Urothelium cell line (cell line): ENCODE measurements at places on chromosomes 11 and 22.

DNA sequence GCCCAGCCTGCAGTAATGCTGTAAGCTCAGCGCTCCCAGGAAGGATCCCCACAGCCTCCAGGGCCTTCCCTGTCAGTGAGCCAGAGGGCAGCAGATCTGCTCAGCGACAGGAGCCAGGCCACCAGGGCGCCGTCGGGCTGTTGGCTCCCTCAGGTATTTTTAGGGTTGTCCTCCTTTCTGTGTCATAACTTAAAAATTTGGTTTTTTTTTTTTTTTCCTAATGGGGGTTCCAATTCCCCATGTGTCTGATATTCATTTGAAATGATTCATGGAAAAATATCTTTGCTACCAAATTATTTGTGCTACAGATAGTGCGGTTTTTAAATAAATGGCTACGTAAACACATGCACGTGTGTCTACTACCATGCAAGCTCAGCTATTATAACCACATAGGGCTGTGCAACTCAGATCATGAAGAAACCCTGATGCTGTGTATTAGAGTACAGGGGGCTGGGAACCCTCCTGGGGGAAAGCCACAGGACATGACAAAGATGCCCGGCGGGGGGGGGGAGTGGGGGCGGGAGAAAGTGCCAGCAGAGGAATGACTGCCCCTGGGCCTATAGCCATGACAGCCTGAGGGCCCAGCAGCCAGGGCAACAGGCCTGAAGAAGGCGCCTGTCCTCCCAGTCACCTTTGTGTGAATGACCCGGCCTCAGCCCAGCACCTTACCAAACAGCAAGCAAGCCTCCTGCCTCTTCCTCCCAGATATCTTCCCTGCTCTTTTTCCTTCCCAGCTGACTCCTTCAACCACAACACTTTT is 89.3 kb downstream of the NAT10 start:
- DNase-seq, result peak; percentile 72

GRCh38 chr22:46452195-46453005 is 85.0 kb downstream of the CELSR1 start:
- no peak for DNase-seq

GRCh38 chr11:107711861-107712755 is at the start of gene SLN:
Gene SLN, minus strand, starts transcription at chr11:107712056.
- DNase-seq, result no peak

GRCh38 chr11:98115873-98116272 is 904.9 kb upstream of the CNTN5 start:
- no peak for DNase-seq

GRCh38 chr11:66192181-66192863 is 76.1 kb upstream of the RAB1B start:
- DNase-seq, result no peak

GRCh38 chr22:20033045-20033706 is 12.3 kb downstream of the TANGO2 start:
- DNase-seq, result no peak

DNA sequence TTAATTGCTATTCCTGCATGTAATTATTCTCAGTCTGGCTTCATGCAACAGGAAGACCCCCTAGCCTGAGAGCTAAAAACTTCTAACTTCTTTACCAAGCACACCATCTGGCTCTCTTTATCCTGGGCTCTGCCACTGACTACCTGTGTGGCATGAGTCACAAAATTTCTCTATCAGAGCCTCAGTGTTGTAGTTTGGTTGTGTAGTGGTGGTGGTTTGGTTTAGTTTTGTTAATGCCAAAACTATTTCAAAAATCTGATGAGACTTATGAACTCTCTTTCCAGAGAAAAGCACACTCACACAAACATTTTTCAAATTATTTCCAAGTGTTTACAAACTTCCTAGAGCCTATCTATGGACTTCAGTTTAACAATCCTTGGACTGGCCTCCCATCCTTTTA is 7.5 kb upstream of the IL17RA start:
- peak; percentile 49 for DNase-seq

DNA sequence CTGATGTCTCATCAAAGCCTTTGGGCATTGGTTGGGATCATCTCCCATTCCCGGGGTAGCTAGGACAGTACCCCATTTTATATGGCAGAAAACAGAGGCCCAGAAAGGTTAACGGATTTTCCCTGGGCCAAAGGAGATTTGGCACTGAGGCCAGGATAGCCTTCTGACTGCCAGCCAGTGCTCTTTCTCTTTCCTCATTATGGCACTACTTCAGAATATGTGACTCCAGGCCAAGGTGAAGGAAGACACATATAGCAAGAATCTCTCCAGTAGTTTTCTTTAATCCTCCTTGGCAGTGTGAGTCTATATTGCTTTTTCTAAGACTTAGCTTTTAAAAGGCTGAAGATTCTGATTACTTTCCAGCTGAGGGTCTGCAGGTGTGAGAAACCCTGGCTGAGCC is 94.8 kb upstream of the AMOTL1 start:
- DNase-seq, result no peak

- no peak for DNase-seq
Observed at GRCh38 chr11:30006876-30007275, 10.0 kb downstream of the KCNA4 start.

GRCh38 chr11:133362916-133363315 is 169.4 kb downstream of the OPCML start:
- DNase-seq, result no peak

- no peak for DNase-seq
Observed at GRCh38 chr11:131307506-131307905, 62.9 kb upstream of the NTM start.

GRCh38 chr11:68990995-68991780 is 10.4 kb upstream of the MRGPRD start:
- no peak for DNase-seq

DNA sequence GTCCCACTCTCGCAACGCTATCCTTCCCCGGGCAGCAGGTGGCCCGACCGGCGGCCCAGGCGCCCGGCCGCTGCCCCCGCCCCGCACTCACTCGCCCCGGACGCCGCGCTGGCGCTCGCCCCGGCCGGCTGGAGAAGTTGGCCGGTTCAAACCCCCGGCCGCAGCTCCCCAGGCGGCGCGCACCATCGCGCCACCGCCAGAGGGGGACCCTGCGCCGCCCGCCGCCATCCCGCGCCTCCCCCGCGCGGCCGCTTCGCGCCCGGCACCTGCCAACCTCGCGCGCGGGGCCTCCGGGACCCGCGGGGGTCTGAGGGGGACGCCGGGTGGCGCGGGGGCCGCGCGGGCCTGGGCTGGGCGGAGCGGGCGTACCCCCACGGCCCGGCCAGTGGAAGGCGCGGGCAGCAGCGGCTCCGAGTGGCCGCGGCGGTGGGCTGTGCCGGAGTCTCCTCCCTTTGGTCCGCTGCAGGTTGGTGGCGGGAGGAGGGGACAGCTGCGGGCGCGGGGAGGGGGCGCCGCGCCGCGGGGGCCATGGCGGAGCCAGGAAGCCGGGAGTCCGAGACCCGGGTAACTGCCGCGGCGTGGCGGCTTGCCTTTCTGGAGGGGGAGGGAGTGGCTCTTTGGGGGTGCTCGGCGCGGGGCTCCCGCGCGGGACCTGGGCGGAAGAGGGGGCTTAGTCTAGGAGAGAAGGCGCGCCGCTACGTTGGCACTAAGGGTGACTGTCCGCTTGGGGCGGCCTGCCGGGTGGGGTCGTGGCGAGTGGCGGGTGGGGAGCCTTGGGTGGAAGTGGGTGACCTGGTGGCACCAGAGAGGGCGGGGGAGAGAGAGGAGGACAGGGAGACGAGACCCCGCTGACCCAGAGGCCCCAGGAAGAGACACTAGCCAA is at the start of the genes MPST and TST:
MPST (plus strand) TSS at position 434 of the 883 bp plus-strand sequence; CDS start at position 529, 95 bp downstream.
TST (minus strand) TSS at position 139 of the 883 bp plus-strand sequence. CDS start 715 bp downstream, outside the sequence.
- peak; percentile 95 for DNase-seq

- no peak for DNase-seq
Observed at GRCh38 chr11:129314371-129314770, 61.3 kb upstream of the BARX2 start.

GRCh38 chr11:1845561-1846452 is 7.0 kb downstream of the TNNI2 start:
- no peak for DNase-seq

GRCh38 chr22:41397143-41397811 is 15.5 kb downstream of the TEF start:
- no peak for DNase-seq

- DNase-seq, result no peak
Observed at GRCh38 chr11:86514453-86514852, 139.8 kb downstream of the CCDC81 start.

GRCh38 chr22:32040324-32040904 is 2.6 kb upstream of the SLC5A1 start:
- DNase-seq, result no peak

- no peak for DNase-seq
Observed at GRCh38 chr11:1938343-1939005, 8.7 kb upstream of the MRPL23 start.

GRCh38 chr11:2382936-2383851 is 6.1 kb downstream of the CD81 start:
- DNase-seq, result no peak

DNA sequence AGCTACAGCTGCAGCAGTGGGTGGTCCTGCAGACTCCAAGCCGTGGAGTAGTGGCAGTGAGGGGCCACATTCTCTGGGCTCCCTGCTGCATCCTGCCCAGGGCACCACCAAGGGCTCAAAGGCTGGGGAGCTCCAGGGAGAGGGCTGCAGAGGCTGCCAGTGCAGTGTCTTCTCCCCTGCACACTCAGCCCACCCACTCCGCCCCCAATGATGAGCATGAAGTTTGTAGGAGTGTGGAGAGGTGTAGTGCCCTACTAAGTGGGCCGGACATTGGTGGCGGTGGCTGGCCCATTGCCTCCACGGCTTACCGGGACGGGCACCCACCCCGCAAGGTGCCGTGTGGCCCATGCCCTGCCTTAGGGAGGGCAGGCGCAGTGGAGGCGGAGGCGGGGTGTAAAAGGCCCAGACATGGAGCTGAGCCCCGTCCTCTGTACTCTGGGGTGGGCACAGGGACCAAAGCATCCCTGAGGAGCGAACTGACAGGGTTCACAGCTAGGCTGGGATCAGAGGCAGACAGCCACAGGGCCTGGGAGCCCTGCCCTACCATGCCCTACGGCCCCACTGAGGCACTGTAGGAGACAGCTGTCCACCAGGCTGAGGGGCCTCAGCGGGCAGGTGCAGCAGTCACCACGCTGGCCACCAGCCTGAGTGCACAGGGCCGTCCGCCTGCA is 18.9 kb downstream of the ARVCF start:
- no peak for DNase-seq

DNA sequence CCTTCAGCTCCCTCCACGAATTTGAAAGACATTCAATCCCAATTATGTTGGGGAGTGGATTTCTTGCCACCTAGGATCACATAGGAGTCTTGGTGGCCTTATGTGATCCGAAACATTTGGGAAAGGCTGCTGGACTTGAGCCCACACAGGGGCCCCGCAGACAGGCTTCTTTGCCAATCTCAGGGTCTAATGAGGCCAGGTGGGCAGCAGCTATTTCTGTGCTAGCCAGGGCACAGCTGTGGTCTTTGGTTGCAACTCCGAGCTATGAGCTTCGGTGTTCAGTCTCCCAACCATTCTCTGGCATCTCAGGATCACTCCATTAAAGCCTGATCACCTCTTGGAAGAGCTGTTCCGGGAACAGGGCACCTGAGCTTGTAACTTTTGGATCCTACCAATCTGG is 84.4 kb downstream of the TP53I11 start:
- no peak for DNase-seq

DNA sequence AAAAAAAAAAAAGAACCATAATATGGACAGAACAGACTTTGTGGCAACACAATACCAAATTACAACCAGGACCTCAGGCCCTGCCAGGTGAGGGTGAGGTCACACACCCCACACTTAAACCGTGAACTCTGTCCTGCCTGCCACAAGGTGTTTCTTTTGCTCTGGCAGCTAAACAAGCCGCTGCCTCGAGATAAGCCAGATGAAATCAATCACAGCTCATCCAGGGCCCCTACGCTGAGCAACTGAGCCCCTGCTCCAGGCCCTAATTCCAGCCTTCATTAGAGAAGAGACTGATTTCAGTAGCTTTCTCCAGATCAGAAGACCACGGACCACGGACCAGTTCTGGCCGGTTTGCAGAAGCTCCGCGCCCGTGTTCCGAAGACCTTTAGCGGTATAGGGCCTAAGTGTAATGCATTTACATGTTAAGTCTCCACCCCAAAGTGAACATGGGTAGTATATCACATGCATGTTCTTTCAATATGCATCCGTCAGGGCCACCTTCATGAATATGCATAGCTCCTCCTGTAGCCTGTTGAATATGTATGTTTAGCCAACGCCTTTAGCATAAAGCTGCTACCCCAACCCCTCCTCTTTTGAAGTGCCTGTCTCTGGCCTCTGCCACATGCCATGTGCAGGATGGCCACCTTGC is 14.8 kb upstream of the RAC2 start:
- DNase-seq, result no peak

GRCh38 chr11:93846411-93846810 is 4.0 kb downstream of the VSTM5 start:
- DNase-seq, result no peak

DNA sequence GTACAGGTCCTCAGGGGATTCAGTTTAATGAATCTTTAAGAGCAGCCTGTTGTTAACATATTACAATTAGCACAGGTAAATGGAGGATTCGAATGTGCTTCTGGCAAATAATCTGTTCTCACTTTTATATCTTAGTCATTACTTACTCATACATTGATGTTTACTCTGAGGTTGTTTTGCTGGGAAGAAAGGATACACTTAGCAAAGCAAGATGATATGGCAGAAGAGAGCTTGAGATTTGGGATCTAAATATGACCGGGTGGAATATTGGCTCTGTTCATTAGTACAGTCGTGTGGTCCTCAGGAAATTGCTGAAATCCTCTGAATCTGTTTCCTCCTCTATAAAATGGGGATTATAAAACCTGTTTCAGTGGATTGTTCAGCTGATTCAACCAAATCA is 59.7 kb downstream of the SPON1 start:
- DNase-seq, result no peak

GRCh38 chr22:17705951-17706900 is 67.7 kb downstream of the BCL2L13 start:
- DNase-seq, result peak; percentile 82

- no peak for DNase-seq
Observed at GRCh38 chr11:95559899-95560298, 229.7 kb downstream of the FAM76B start.

DNA sequence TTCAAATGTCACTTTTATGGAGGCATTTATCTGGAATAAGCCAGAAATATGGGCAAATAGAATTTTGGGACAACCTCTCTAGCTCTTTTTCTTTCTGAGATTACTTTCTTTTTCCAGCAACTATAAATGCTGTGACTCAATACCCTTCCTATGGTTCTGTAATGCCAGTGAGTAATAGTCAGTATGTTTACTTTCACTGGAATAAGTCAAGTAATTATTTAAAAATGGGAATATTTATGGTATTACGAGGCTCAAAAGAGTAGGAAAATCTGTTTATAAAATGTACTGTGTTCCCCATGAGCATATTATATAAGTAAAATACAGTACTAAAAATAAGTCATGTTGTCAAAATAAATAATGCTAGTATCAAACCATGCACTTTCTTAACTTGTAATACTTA is 750.5 kb downstream of the LUZP2 start:
- DNase-seq, result no peak

GRCh38 chr11:39910087-39910486 is 1549.4 kb downstream of the LRRC4C start:
- DNase-seq, result no peak

DNA sequence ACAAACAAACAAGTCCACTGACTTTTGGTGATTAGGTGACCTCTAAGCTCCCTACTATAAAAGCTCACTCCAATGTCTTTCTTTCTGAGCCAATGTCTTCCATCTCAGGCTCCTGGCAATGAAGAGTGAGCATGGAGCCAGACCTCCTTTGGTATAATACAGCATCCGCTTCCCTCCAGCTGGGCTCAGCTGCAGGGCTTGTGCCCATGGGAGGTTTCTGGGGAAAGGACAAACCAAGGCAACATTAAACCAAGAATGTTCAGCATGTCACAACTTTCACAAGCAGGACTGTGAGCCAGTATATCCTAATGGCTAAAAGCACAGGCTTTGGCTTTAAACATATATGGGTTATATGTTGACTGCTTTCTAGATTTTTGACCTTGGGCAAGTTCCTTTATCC is 58.8 kb downstream of the EHF start:
- DNase-seq, result no peak

GRCh38 chr11:30328681-30329080 is 5.8 kb downstream of the ARL14EP start:
- no peak for DNase-seq
